ENCODE measurements at places on chromosomes 6 and 20.

DNA sequence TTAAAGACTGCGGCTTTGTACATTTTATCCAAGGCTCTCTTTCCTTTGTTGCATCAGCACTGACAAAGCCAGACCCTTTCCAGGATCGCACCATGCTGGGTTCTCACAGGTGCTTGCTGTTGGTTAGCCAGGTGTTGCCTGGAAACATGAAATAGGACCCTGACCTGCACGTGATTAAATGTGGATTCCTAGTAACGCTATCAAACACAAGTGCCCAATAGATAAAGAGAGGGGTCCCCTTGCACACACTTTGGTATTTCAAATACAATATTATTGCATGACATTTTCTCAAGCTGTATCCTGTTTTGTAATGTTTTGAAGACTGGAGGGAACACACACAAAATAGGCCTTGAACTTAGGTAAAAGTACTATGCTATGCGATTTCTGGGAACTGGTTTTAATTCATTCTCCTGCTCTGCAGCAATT, 73.3 kb downstream of the AKAP12 start:
- no peak for DNase-seq

DNA sequence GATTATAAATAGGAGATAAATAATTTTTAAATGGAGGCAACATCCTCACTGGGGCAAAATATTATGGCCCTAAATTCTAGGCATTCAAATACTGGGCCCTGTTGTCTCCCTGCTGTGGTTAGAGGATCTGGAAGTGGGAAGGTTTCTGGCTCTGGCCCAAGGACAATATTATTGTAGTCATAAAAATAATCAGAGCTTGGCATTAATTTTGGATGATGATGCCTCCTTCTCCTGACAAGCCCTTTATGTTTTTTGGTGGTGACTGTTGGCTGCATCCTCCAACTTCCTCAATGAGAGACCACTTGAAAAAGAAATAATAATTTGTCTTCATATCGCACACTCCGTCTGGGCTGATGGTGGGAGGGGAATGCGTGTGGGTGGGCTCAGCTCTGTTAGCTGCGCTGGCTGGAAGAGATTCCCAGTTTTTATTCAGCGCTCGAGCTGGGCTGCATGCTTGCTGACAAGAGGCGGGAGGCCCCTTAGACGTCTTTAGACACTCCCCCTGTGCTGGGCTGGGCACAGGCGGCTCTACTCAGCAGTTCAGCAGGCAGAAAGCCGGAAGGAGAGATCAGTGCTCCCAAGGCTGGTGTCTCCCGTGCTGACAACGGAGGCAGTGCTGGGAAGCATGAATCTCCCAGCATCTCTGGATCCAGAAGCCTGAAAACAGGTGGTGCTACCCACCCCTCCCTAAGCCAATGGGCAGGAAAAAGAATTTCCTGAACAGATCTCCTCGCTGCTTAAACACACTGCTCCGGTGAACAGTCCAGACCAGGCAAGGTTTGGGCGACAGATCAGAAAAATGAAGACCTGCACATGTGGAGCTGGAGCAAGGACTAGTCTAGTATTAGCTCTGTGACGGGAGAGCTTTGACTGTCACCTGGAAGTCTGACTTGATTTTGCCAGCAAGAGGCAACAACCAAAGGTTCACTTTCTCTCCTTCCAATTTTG, 97.7 kb downstream of the SYCP2 start:
- peak; percentile 64 for DNase-seq

- no peak for DNase-seq
These were observed 123.0 kb upstream of the POU3F2 start for GRCh38 chr6:98711380-98711779.

DNA sequence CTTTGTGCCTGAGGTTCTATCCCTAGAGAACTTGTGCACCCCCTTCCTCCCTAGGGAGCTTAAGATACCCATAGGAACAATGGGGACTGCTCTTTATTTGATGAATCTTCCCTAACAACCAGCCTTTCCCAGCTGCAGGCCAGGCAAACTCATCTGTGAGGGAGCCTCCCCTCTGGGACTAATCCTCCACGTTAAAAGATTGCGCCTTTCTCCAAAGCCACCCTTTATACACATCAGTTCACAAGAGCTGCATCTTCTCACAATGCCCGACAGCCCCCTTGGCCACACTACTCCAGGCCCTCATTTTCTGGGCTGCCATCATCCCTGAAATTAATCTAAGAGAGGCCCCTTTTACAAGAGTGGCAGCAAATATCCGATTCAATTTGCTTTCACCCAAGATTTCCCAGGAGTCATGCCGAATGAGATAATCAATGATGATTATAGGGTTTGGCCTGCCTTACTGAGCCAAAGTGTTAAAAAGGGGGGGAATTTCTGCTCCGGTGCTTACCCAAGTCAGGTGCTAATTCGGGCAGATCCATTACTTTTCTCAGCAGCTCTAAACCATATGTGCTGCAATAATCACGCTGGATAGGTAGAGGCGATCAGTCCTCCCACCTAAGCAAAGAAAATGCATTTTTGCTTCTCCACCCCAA, 336.5 kb downstream of the KIF16B start:
- no peak for DNase-seq

DNA sequence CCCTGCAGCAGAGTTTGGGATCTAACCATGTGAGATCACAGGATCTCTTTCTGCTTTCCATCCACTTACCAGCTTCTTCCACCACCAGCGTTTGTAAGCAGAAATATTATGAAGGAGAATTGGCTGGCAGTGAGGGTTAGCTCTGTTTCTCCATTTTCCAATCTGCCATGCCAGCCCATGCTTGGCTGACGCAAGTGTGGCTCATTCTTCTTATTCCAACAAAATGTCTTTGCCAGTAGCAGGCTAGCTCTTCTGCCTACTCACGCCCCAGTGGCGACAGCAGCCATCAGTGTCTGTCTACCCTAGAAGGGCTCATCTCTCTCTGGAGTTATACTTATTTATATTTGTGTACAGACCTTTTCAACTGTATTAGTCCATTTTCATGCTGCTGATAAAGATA, 286.2 kb downstream of the FARS2 start:
- no peak for DNase-seq

DNA sequence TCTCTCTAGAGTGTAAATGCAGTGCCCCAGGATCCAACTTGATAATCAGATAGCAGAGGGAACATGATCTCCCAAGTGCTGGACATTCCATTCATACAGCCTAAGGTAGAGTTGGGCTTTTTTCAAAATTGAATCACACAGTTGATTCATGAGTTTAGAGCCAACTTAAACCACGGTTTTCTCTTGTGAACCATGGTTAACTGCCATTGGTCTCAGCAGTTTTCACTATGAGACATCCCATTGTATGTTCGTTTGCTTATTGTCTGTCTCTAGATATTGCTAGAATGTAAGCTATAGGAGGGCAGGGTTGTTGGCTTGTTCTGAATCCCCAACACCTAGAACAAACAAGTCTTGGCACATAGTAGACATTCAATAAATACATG, 37.2 kb upstream of the TAF8 start:
- no peak for DNase-seq

GRCh38 chr6:137316626-137317025, 97.4 kb upstream of the IFNGR1 start:
- peak; percentile 8 for DNase-seq

GRCh38 chr6:351011-351866, 40.3 kb upstream of the IRF4 start:
- no peak for DNase-seq

DNA sequence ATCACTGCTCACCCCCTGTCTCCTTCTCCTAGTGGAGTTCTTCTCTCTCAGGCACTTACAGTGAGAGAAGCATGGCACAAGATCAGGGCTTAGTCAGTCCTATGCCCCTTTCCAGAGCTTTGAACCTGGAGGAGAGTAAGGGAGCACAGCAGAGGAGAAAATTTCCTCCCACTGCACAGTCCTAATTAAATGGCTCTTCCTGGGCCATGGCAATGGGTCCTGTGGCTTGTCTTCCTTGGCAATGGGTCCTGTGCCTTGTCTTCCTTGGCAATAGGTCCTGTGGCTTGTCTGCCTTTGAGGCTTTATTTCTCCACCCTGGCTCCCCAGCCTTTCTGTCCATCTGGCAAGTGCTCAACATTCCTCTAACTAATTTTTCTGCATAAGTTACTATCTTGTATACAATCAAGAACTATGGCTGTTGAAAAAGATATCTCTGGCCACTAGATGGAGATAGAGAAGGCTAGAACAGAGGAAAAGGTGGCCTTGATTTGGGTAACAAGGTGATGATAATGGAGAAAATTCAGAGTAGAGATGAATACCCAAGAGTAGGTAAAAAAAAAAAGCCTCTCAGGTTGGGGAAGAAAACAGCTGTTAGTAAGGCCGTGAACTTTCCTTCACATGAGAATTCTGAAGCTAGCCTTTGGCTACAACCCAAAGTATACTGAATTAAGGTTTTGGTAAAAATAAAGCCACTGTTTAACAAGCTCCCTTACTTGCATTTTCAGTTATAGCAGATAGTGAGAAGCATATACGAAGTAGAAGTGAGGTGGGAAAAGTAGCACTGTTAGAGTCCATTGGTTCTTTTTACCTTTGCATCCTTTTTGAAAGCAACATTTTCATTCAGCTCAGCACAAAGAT, 504.9 kb downstream of the DOK5 start:
- DNase-seq: peak; percentile 1

- DNase-seq: no peak
These were observed 99.6 kb upstream of the DST start for GRCh38 chr6:56742122-56742791.

GRCh38 chr6:17885889-17886576, 101.4 kb downstream of the KIF13A start:
- no peak for DNase-seq

DNA sequence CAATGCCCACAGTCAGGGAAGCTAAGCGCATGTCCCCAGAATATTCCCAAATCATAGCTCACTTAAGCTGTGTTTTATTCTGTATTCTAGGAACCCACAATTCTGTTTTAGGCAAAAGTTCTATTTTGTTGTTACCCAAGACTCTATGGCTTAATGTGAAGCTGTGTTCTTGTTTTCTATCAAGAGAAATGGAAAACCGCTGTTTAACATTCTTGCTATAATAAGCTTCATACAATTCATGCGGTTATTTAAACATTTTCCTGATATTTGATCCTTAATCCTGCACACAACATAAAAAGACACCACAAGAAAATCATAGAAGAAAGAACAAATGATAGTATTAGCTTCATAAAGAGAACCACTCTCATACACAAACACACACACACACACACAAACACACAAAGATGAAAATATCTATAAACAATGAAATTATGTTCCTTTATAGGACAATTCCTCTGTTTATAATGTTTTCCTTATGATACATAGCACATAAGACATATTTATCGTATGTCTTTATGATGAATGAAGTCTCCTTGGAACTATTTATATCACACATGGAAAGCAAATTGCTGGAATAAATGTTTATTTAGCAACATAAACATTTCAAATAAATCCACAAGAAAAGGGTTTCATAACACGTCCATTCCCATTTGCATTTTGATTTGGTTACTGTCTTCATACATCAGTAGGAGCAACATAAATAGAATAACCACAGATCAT, 16.4 kb upstream of the COL21A1 start:
- DNase-seq: peak; percentile 36

- peak; percentile 50 for DNase-seq
These were observed 40.6 kb upstream of the ECHDC1 start for GRCh38 chr6:127383988-127384387.

DNA sequence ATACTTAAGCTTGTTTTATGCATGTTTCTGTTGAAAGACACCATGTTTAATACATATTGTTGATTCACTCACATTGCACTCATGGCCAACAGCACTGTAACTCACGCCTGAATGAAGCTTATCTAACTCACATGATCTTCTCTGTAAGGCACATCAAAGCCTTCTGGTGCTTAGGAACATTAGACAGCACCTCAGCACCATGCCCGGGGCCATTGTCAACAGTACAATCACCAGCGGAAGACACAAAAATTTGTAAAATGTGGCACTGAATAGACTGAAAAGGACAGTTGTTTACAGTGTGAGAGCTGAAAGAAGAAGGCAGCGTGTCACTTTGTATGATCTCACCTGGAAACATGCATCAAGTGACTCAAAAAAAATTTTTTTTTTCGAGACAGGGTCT, 8.9 kb upstream of the TCF15 start:
- DNase-seq: no peak

DNA sequence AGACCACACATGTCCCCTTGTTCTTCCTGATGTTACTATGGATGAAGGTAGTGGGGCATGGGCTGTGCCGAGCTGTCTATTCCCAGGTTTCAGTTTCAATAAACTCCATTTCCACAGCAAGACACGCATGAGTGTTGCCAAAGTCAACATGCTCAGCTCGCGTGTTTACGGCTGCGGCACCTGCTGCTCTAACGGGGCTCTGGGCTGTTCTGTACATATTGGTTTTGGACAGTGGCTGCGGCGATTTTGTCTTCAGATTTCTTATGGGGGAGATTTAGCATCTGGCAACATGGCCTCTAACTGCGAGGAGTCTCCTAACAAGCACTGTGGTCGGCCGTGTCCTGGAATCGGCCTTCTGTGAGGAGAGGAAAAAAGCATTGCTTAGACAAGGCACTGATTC, 58.6 kb downstream of the TMEM242 start:
- no peak for DNase-seq

DNA sequence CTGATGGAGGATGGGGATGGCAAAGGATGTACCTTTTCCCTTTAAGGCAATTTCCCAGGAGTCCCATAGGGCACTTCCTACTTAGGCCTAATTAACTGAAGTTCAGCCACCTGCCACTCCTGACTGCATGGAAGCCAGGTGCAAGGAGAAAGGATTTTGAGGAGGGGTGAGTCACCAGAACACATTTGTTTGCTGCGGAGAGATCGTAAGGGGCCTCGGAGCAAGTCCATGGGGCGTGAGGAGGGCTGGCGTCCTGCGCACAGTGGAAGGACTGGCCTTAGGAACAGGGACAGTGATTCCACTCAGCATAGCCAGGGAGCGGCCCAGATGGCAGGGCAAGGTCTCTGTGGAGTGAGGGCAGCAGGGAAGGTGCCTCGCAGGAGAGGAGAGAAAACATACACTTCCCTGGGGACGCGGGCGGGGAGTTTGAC, 11.8 kb upstream of the MAP1LC3A start:
- DNase-seq: no peak

DNA sequence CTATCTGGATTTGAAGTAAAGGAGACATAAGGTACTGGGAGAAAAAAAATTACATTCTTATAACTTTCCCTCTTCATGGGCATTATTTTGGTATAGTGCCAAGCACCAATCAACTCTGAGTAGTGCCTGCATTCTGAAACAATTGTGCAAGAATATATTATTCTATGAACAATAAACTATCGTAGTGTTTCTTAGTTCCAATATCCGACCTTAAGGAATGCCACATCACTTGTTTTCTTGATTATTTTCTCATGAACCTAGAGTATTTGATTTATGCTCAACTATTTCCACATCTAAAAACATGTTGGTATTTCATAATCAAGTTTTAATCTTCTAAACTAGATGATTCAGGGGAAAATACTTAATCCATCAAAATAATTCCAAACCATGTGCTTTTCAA, 294.4 kb upstream of the TBX18 start:
- no peak for DNase-seq

GRCh38 chr6:7541175-7542064, at the start of gene DSP:
Gene DSP, plus strand, starts transcription at chr6:7541671. Its CDS starts 245 bp downstream, at chr6:7541916.
- DNase-seq: peak; percentile 66

DNA sequence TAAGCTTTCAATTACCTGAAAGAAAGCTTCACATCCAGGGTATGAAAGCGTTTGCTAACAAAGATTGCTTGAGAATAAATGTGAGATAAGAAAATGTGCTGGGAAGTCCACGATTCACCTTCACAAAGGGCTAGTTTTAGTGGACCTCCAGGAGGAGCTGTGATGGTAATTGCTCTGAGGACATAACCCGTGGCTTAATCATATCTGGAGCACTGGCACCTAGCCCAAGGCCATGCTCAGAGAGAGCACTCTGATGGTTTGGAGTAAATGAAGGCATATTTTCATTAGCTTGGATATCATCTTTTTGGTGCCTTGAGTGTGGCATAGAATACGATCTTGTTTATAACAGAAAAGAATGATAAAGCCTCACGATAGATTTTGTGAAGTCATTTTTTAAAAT, 46.9 kb upstream of the BACH2 start:
- DNase-seq: peak; percentile 50
